ENCODE measurements at places on chromosomes 6 and 20. TPM values are rescaled to one million over a fixed set of nuclear protein-coding genes. Genes with fewer than 3 reads are reported as not detected.
A peak's percentile ranks its signal among the peaks of the same experiment; 100 is the strongest.

DNA sequence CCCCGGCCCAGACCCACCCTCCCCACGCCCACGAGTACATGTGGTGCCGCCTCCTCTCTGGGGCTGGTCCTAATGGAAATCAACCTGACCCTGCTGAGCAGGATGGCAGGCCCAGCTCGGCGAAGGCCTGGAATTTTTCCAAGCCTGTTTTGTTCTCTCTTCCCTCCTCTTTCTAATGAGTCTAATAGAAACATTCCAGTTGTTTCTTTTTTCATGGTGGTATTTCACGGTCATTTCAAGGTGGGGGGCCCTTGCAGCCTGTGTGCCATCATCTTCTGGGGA is 16.6 kb downstream of the SMOC2 start:
- no peaks in the 10 kb centered on the region for H3K27me3 ChIP-seq
- H3K36me3 ChIP-seq: no peaks in the 10 kb centered on the region
- no peak overlapping the region for H3K27ac ChIP-seq

- H3K27me3 ChIP-seq: no peaks in the 10 kb centered on the region
- no peak overlapping the region for H3K4me3 ChIP-seq
- DNase-seq: no peak
- no peaks in the 10 kb centered on the region for H3K4me1 ChIP-seq
Measured at GRCh38 chr20:14951105-14951504, 613.7 kb upstream of the FLRT3 start.

- peaks cover 26% of the 10 kb centered on the region for H3K4me1 ChIP-seq
- peaks cover 7% of the 10 kb centered on the region for H3K36me3 ChIP-seq
- H3K27me3 ChIP-seq: peaks cover 6% of the 10 kb centered on the region
- DNase-seq: no peak
Measured at GRCh38 chr6:33105916-33106871, 30.4 kb downstream of the HLA-DPB1 start.

DNA sequence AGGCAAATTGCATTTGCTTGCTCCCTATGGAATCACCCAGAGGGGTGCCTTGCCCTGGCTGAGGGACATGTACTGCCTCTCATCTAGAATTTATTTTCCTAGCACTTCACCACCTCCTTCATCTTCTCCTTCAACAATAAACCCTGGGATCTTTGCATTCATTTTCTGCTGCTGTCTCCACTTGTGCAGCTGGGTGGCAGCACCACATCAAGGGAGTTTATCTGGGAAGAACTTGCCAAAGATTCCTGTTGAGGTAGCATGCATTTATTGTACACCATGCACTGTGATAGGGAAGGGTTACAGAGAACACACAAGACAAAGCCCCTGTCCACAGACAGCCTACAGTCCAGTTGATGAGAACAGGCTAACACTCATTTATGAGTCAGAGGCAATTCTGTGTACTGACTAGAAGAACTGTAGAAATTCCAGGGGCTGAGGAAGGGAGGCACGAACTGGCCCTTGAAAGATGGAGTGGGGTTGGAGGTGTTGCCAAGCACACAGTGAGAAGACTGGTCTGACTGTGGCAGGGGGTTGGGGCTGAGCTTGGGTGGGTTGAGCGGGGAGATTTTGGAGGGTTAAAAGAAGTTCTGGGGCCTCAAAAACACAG is 17.5 kb downstream of the C20orf173 start:
- no peak for DNase-seq
- no peak overlapping the region for H3K4me3 ChIP-seq
- peaks cover 66% of the 10 kb centered on the region for H3K36me3 ChIP-seq
- no peaks in the 10 kb centered on the region for H3K27me3 ChIP-seq
- H3K4me1 ChIP-seq: no peaks in the 10 kb centered on the region
- H3K27ac ChIP-seq: no peak overlapping the region

DNA sequence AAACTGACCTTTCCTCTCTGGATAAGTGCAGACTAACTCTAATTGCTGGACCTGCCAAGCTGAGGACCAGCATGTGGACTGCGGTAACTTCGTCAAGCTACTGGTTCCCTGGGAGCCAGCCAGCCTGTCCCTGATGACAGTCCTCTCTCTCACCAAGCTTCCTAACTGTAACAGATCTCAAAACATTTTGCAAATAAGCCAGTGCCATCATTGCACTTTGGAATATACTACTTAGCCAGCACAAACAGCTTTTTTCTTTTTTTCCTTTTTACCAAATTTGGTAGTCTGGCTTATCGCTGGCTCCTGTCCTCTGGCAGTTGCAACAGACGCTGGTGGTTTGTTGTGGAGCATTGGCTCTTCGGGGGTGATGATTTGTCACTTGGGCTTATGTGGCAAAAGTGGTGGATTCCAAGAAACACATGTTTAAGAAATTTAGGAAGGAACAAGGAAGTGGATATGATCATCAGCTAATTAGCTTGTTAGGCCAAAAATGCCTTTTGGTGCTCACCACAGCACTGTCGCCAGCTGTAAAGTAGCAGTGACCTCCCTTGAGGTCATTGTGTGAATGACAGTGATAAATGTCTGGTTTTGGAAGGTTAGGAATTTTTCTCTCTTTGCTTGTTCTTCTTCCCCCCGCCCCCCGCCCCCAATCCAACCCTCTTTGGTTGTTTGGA is 171.7 kb downstream of the CLIC5 start:
- no peak for DNase-seq
- H3K36me3 ChIP-seq: no peaks in the 10 kb centered on the region
- no peaks in the 10 kb centered on the region for H3K27me3 ChIP-seq
- H3K27ac ChIP-seq: no peak overlapping the region
- no peak overlapping the region for H3K4me3 ChIP-seq

DNA sequence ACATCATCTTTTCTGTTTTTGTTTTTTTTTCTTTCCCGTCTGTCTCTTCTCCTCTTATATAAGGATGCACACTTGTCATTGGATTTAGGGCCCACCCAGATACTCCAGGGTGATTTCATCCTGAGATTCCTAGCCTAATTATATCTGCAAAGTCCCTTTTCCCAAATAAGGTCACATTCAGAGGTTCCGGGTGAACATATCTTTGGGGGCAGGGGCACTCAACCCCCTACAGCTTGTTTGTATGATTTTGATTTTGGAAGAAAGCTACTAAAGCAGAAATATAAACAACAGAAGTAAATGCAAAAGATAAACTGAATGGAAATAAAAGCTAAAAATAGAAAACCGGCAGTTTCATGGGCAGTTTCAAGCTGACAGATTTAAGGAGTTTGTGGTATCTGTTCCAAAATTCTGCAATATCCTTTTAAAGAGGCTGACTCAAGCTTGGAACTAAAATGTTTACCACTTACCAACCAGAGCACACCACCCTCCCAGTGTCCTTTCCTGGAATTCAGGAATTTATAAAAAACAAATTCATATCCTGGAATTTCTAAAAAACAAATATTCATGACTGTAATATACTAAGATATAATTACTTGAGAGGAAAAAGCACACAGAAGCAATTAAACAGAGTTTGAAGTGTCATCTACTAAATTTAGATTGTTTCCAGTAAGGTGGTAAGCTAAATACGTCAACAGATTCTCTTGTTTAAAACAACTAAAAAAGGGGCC is 100.0 kb upstream of the CARMIL1 start:
- H3K36me3 ChIP-seq: no peaks in the 10 kb centered on the region
- H3K4me1 ChIP-seq: peaks cover 61% of the 10 kb centered on the region
- no peak overlapping the region for H3K27ac ChIP-seq
- H3K27me3 ChIP-seq: no peaks in the 10 kb centered on the region
- peak overlapping the region; percentile 19 for H3K4me3 ChIP-seq

GRCh38 chr6:121260651-121261102 is 73.6 kb downstream of the TBC1D32 start:
- no peaks in the 10 kb centered on the region for H3K4me1 ChIP-seq
- no peaks in the 10 kb centered on the region for H3K27me3 ChIP-seq
- no peaks in the 10 kb centered on the region for H3K36me3 ChIP-seq
- no peak for DNase-seq

- DNase-seq: no peak
- H3K27me3 ChIP-seq: no peaks in the 10 kb centered on the region
- H3K36me3 ChIP-seq: no peaks in the 10 kb centered on the region
- H3K4me1 ChIP-seq: peaks cover 3% of the 10 kb centered on the region
Measured at GRCh38 chr20:4465212-4465611, 256.5 kb upstream of the PRND start.

DNA sequence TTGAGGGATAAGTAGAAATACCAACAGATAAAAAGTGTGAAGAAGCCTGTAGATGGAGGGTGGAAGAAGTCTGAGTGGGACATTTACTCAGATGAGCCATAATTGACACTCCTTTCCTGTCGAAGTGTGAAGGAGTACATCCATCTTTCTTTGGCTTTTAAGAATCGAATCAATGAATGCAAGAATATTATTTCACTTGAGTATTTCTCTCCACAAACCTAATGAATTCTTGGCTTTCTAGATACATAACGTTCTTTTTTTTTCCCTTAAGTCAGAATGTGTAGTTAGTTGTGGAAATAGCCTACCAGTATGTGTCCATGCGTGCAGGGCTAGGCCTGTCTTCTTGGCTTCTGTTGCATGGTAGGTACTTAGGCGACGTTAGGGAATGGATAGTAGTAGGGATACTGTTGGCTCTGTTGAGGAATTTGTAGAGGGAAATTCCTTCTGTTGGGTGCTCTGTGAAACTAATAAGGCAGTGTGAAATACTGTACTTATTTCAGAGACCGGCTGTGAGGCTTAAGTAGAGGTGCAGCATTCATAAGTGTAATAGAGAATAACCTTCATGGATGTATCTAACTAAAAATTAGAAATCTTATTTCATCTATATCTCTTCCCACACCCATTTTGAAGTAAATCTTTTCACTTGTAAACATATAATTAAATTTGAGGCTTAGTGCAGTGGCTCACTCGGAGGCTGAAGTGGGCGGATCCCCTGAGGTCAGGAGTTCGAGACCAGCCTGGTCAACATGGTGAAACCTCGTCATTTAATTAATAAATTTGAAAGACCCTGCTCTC is 1.5 kb downstream of the RPS18 start:
- H3K27ac ChIP-seq: peak overlapping the region; percentile 99
- no peak overlapping the region for H3K4me3 ChIP-seq
- no peaks in the 10 kb centered on the region for H3K27me3 ChIP-seq
- H3K4me1 ChIP-seq: peaks cover 57% of the 10 kb centered on the region
- DNase-seq: no peak

GRCh38 chr6:23106951-23107350 is 537.6 kb downstream of the HDGFL1 start:
- H3K4me3 ChIP-seq: no peak overlapping the region
- H3K27me3 ChIP-seq: no peaks in the 10 kb centered on the region
- no peaks in the 10 kb centered on the region for H3K36me3 ChIP-seq
- no peak overlapping the region for H3K27ac ChIP-seq

GRCh38 chr6:93787841-93788240 is 368.5 kb upstream of the EPHA7 start:
- H3K36me3 ChIP-seq: no peaks in the 10 kb centered on the region
- no peak for DNase-seq
- no peaks in the 10 kb centered on the region for H3K4me1 ChIP-seq
- no peak overlapping the region for H3K27ac ChIP-seq

DNA sequence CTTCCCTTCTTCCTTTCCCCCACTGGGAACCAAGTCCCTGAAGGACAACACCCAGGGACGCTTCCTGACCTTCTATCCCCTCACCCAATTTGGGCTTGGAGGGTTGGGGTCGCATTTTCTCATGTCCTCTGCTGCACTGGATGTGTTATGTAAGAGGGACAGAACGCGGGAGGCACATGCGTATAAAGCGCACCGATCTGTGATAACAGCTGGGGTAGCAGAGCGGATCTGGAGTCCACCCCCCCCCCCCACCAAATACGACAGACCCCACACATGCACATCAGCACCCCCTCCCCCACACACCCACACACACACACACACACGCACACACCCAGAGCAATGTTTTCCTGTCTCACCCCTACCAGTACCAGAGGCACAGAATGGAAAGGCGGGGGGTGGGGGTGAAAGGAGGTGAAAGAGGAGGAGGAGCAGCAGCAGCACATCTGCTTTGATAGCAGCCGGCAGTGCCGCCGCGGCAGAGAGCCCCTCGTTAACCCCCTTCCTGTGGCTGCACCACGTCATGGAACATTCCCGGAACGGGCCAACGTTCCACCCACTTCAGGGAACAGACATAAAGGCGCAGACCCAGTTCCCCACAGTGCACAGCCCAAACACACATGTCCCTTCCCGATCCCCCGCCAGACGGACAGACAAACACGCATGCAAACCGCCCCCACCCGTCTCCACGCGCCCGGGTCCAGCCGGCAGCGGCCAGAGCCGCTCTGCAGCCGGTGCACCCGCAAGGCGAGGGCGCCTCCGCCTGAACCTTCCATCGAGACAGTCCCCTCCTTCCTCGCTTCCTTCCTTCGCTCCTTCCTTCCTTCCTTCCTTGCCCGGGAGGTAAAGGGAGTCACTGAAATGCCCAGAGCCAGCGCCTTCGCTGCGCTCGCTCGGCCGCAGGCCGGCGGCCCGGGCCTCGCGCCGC is 590 bp downstream of the HIVEP2 start:
- peak; percentile 25 for DNase-seq
- H3K4me1 ChIP-seq: peaks cover 35% of the 10 kb centered on the region
- H3K4me3 ChIP-seq: peak overlapping the region; percentile 89
- H3K27ac ChIP-seq: peak overlapping the region; percentile 74
- H3K27me3 ChIP-seq: no peaks in the 10 kb centered on the region
- no peaks in the 10 kb centered on the region for H3K36me3 ChIP-seq

Gene FOXF2
- polyA plus RNA-seq: not detected

Gene DUSP15
- polyA plus RNA-seq: not detected
